T-cell (primary cell): ENCODE measurements at places on chromosomes 1 and 21.

DNA sequence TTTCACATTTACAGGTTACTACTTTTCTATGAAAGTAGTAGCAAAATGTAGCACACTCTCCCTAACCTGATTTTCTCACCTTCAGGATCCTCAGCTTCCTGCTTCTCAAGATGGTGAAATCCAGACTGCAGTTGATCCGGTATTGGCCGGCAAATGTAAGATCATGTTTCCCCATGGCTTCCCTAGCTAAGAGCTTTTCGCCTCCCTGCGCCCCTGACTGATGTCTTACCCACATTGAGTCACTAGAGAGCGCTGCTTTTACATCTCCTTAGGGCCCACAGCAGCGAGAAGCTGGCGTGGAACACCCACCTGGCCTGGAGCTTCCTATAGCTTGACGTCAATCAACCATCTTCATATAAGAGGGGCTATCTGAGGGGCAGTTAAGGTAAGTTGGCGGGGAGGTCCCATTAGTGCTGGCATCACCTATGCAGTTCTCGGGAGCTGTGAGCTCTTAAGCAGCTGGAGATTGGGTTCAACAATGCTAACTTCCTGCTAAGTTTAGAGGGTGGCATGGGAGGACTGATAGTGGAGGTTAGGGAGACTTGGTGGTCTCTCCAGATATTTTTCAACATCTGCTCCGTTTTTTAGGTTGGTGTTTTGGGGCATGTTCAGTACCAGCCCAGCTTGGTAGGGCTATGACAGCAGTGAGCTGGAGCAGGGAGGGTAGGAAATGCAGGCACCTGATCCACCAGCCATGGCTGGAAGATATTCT, 5.5 kb downstream of the PTPN7 start:
- peaks cover 59% of the 10 kb centered on the region for H3K4me1 ChIP-seq
- peaks cover 25% of the 10 kb centered on the region for H3K36me3 ChIP-seq
- H3K27me3 ChIP-seq = no peaks in the 10 kb centered on the region
- H3K27ac ChIP-seq = peak overlapping the region; percentile 53

GRCh38 chr21:19683492-19683891, 1279.9 kb upstream of the TMPRSS15 start:
- H3K4me3 ChIP-seq = no peak overlapping the region
- no peak overlapping the region for H3K27ac ChIP-seq
- no peak for DNase-seq
- no peaks in the 10 kb centered on the region for H3K27me3 ChIP-seq
- no peaks in the 10 kb centered on the region for H3K4me1 ChIP-seq
- no peaks in the 10 kb centered on the region for H3K36me3 ChIP-seq

- no peaks in the 10 kb centered on the region for H3K27me3 ChIP-seq
- no peaks in the 10 kb centered on the region for H3K4me1 ChIP-seq
- H3K27ac ChIP-seq = no peak overlapping the region
Observed at GRCh38 chr1:150056407-150056806, 11.2 kb upstream of the VPS45 start.

- peak overlapping the region; percentile 70 for H3K27ac ChIP-seq
- peaks cover 3% of the 10 kb centered on the region for H3K27me3 ChIP-seq
- peaks cover 72% of the 10 kb centered on the region for H3K4me1 ChIP-seq
- H3K36me3 ChIP-seq = no peaks in the 10 kb centered on the region
- DNase-seq = peak; percentile 58
- peak overlapping the region; percentile 42 for H3K4me3 ChIP-seq
Observed at GRCh38 chr1:200888349-200888838, 6.3 kb upstream of the INAVA start.

- H3K27me3 ChIP-seq = peaks cover 5% of the 10 kb centered on the region
- no peaks in the 10 kb centered on the region for H3K4me1 ChIP-seq
- DNase-seq = no peak
- no peak overlapping the region for H3K4me3 ChIP-seq
- H3K27ac ChIP-seq = no peak overlapping the region
Observed at GRCh38 chr1:84742653-84743052, 52.4 kb upstream of the SSX2IP start.

GRCh38 chr1:21622466-21623315, 46.5 kb downstream of the RAP1GAP start:
- peak overlapping the region; percentile 19 for H3K4me3 ChIP-seq
- H3K4me1 ChIP-seq = no peaks in the 10 kb centered on the region
- DNase-seq = peak; percentile 9
- H3K27ac ChIP-seq = no peak overlapping the region
- H3K27me3 ChIP-seq = no peaks in the 10 kb centered on the region
- no peaks in the 10 kb centered on the region for H3K36me3 ChIP-seq

DNA sequence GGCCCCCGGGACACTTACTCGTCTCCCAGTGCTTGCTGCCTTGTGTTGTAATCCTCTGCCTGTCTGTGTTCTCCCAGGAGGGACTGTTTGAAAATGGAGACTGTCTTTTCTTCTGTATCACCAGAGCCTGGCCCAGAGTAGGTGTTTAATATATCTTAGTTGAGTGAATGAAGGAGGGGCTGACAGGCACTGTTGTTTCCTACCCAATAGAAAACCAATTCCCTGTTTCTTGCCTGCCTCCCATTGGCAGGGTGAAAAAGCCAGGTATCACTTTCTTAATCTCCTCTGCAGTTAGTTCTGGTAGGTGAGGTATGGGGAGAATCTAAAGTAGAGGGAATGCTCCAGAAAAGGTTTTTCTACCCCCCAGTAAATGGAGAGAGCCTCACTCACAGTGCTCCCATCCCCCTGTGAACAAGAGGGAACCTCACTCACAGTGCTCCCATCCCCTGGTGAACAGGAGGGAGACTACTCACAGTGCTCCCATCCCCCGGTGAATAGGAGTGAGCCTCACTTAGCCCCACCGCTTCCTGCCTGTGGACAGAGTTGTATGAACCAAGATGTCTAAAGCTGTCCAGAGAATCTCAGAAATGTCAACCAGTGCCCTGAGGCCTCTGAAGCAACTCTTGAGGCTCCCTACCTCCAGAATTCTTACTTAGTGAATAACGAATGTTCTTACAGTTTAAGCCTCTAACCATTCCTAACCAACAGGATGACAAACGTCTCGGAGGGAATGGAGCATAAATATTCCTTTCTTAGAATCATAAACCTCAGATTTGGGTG, at the start of gene GJA5:
Gene GJA5, minus strand, starts transcription at position 122 of the 780 bp plus-strand sequence. CDS start 1,364 bp downstream, outside the sequence.
- H3K36me3 ChIP-seq = no peaks in the 10 kb centered on the region
- H3K4me1 ChIP-seq = peaks cover 22% of the 10 kb centered on the region
- H3K4me3 ChIP-seq = no peak within 1 kb of the TSS
- H3K27me3 ChIP-seq = no peaks in the 10 kb centered on the region

DNA sequence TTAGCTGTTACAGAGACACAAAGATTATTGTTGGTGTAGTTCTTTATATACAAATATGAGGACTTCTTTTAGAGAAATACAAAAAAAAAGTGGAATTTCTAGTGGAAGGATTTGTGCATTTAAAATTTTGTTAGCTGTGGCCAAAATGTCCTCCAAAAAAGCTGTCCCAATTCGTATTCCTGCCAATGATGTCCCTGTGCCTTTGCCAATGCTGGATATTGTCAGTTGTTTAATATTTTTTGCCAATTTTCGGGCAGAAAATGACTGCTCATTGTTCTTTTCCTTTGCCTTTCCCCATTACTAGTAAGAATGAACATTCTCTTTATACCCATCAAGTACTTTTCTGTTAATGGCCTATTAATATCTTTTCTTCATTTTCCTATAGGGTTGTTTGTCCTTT, 110.0 kb upstream of the HOOK1 start:
- DNase-seq = no peak
- H3K27me3 ChIP-seq = no peaks in the 10 kb centered on the region
- H3K4me3 ChIP-seq = no peak overlapping the region
- no peak overlapping the region for H3K27ac ChIP-seq
- no peaks in the 10 kb centered on the region for H3K36me3 ChIP-seq

GRCh38 chr1:57133686-57134085, 167.9 kb upstream of the C8B start:
- no peaks in the 10 kb centered on the region for H3K4me1 ChIP-seq
- DNase-seq = no peak
- no peak overlapping the region for H3K4me3 ChIP-seq
- no peaks in the 10 kb centered on the region for H3K36me3 ChIP-seq
- no peaks in the 10 kb centered on the region for H3K27me3 ChIP-seq
- no peak overlapping the region for H3K27ac ChIP-seq

DNA sequence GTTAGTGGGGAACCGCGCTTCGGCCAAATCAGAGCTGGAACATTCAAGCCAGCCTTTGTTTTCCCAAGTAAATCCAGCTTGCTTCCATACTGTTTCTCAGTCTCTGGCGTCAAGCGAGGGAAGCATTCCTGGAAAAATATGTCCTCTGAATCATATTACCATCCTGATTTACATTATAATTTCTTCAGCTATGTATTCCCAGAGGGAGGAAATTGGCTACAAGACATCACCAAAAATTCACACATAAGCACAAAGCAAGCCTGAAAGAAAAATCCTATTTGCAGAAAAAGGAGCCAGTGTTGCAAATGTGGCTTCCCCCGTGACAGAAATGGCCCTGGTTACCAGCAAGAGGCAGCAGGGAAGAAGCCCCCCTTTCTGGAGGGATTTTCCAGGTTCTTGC, 233.3 kb downstream of the KCNJ6 start:
- no peaks in the 10 kb centered on the region for H3K36me3 ChIP-seq
- no peak for DNase-seq
- peaks cover 6% of the 10 kb centered on the region for H3K27me3 ChIP-seq
- H3K4me3 ChIP-seq = no peak overlapping the region

DNA sequence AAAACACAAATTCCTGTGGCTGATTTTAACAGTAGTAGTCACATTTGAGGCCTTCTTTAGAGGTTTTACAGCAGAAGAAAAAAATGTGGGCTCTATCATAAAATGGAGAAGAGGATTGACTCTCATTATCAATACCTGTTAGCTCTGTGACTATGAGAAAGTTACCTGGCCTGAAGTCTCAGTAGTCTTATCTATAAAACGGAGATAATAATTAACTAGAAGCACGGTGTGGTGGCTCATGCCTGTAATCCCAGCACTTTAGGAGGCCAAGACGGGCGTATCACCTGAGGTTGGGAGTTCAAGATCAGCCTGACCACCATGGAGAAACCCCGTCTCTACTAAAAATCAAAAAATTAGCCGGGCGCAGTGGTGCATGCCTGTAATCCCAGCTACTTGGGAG, 90.4 kb upstream of the PLPPR4 start:
- DNase-seq = no peak
- H3K36me3 ChIP-seq = no peaks in the 10 kb centered on the region
- no peaks in the 10 kb centered on the region for H3K27me3 ChIP-seq
- H3K4me1 ChIP-seq = no peaks in the 10 kb centered on the region
- H3K4me3 ChIP-seq = no peak overlapping the region

- DNase-seq = no peak
- no peaks in the 10 kb centered on the region for H3K27me3 ChIP-seq
- H3K36me3 ChIP-seq = no peaks in the 10 kb centered on the region
- H3K4me1 ChIP-seq = peaks cover 11% of the 10 kb centered on the region
- H3K27ac ChIP-seq = no peak overlapping the region
Observed at GRCh38 chr1:211641942-211642341, 33.5 kb downstream of the NEK2 start.

- peak; percentile 22 for DNase-seq
- peaks cover 4% of the 10 kb centered on the region for H3K27me3 ChIP-seq
- peak overlapping the region; percentile 10 for H3K27ac ChIP-seq
- H3K4me3 ChIP-seq = peak overlapping the region; percentile 88
Observed at GRCh38 chr1:201171063-201172036, 17.1 kb upstream of the TMEM9 start.

GRCh38 chr1:240528591-240528990, 83.4 kb downstream of the GREM2 start:
- H3K4me1 ChIP-seq = no peaks in the 10 kb centered on the region
- H3K27me3 ChIP-seq = no peaks in the 10 kb centered on the region
- H3K4me3 ChIP-seq = no peak overlapping the region
- H3K27ac ChIP-seq = no peak overlapping the region

GRCh38 chr1:150543500-150544143, 5.6 kb upstream of the ADAMTSL4 start:
- H3K4me3 ChIP-seq = no peak overlapping the region
- H3K27ac ChIP-seq = no peak overlapping the region
- no peak for DNase-seq
- H3K27me3 ChIP-seq = peaks cover 51% of the 10 kb centered on the region

- H3K27me3 ChIP-seq = no peaks in the 10 kb centered on the region
- no peak for DNase-seq
- peaks cover 66% of the 10 kb centered on the region for H3K4me1 ChIP-seq
- peak overlapping the region; percentile 95 for H3K27ac ChIP-seq
- H3K4me3 ChIP-seq = peak overlapping the region; percentile 78
Observed at GRCh38 chr1:160708118-160708517, 3.5 kb downstream of the CD48 start.

GRCh38 chr1:182484531-182485257, 34.7 kb downstream of the RGSL1 start:
- no peak overlapping the region for H3K4me3 ChIP-seq
- H3K4me1 ChIP-seq = no peaks in the 10 kb centered on the region
- no peaks in the 10 kb centered on the region for H3K27me3 ChIP-seq
- H3K27ac ChIP-seq = no peak overlapping the region

DNA sequence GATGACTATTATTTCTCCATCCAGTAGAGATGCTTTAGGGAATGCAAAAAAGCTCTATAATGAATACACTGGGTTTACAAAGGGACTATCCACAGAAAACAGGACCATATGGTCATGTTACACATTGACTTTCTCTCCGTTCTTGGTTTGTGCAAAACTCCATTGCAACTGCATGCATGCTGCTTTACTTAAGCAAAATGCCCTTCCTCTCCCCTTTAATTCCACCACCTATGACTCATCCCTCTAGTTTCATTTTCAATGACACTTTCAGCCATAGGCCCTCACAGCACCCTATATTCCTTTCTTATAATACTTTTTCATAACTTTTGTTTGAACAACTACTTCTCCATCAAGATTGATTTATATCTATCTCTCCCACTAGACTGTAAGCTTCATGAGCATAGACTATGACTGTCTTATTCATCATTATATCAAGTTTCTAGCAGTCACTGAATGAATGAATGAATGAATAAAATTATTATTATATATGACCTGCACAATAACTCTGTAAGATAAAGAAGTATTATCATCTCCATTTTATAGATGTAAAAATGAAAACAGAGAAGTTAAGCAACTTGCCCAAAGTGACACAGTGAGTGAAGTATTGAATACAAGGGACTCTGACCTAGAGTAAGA, 248.9 kb downstream of the PLPP3 start:
- no peak overlapping the region for H3K27ac ChIP-seq
- H3K4me3 ChIP-seq = no peak overlapping the region
- DNase-seq = no peak
- no peaks in the 10 kb centered on the region for H3K4me1 ChIP-seq

- no peak overlapping the region for H3K27ac ChIP-seq
- H3K4me3 ChIP-seq = no peak overlapping the region
- peak; percentile 31 for DNase-seq
- H3K4me1 ChIP-seq = no peaks in the 10 kb centered on the region
- H3K27me3 ChIP-seq = no peaks in the 10 kb centered on the region
Observed at GRCh38 chr1:197868751-197869489, 33.5 kb upstream of the C1orf53 start.

DNA sequence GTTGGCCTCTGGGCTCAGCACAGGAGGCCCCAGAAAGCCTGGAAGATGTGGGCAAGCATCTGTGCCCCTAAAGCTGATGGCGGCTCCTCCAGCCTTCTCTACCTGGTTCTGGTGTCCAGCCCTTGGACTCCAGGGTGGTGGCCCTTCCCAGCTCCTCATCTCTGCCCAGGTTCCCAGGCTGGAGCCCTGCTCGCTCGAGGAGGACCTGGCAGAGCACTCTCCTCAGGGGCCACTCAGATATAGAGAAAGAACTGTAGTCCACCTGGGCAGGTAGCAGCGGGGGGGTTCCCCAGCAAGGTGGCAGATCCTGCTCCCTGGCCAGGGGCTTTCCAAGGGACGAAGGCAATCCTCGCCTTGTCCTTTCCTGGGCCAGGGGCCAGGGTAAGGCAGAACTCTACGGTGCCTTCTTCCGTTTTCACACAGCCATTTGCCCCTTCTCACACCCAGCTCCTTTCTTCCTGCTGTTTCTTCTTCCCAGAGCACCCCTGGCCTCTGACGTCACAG, 18.9 kb downstream of the WNT4 start:
- H3K4me3 ChIP-seq = no peak overlapping the region
- no peak overlapping the region for H3K27ac ChIP-seq
- peaks cover 8% of the 10 kb centered on the region for H3K36me3 ChIP-seq
- H3K27me3 ChIP-seq = no peaks in the 10 kb centered on the region
- no peak for DNase-seq
